ENCODE measurements at places on chromosomes 6 and 20.

- no peak for DNase-seq
Measured at GRCh38 chr6:25028328-25028727, 92.6 kb upstream of the RIPOR2 start.

DNA sequence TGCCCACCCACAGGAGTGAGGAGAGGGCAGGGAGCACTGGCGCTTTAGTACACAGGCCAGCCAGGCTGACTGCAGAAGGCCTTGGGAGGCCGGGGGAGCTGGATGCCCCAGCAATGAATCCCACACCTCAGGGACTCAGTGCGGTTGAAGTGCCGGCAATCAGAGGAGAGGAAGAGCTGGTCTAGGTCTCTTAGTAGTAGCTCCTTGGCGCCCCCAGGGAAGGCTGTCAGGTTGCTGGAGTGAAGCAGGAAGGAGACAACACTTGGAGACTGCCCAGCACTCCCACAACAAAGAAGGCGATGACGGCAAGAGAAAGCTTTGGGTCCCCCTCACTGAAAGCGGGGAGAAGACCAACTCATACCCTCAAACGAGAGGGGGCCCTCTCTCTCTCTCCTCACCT, 8.3 kb upstream of the TNXB start:
- DNase-seq: no peak

DNA sequence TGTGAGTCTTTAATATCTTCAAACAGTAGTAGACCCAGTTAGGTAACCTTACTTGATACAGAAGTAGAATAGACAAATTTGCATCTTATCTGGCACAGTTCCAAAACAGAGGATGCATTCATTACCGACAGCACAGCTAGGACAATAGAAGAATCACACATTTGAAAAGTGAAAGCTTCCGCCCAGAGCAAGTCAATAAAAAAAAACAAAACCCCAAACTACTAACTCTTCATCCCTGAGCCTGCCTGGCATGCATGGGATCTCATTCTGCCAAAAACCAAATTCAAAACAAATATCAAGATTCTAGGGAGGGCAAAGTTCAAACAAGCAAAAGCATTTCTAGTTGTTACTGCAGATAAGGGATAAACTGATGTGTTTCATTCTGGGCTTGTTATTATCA, 235.4 kb downstream of the BTBD9 start:
- DNase-seq: no peak

GRCh38 chr6:33277663-33278391, 904 bp downstream of the B3GALT4 start:
- DNase-seq: no peak
